Iris pigment epithelial cell (primary cell): ENCODE measurements at places on chromosomes 3 and 15.

- DNase-seq, result peak; percentile 86
Measured at GRCh38 chr3:43155464-43156121, 49.7 kb upstream of the POMGNT2 start.

DNA sequence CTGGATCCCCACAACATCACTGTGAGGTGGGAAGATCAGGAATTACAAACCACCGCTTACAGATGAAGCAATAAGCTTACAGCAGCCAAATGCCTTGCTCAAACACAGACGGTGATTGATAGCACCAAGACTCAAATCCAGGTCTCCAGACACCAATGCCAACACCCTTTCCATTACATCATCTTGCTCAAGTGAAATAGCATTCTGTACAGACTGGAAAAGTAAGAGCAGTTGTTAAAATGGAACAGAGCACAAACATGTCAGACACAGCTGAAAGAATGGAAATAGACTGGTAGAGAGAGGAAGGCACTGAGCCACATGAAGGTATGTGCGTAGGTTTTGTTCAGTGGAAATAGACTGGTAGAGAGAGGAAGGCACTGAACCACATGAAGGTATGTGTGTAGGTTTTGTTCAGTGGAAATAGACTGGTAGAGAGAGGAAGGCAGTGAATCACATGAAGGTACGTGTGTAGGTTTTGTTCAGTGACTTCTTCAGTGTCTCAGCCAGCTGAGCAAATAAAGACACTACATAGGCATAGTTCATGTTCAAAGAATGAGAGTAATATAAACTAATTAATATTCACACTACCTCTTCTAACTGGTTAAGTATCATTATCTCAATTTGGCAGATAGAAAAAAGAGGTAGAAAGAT, 15.6 kb downstream of the CLDN1 start:
- peak; percentile 92 for DNase-seq

DNA sequence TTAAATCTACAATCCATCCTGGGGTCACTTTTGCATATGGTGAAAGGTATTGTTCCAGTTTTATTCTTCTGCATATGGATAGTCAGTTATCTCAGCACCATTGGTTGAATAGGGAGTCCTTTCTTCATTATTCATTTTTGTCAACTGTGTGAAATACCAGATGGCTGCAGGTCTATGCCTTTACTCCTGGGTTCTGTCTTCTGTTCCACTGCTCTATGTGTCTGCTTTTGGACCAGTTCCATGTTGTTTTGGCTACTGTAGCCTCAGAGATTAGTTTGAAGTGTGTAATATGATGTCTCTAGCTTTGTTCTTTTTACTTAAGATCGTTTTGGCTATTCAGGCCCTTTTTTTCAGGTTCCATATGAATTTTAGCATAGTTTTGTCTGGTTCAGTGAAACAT, 795.8 kb downstream of the OTOL1 start:
- DNase-seq, result peak; percentile 27

- DNase-seq, result no peak
Measured at GRCh38 chr3:142615171-142615570, 19.0 kb downstream of the PLS1 start.

GRCh38 chr3:147256739-147257138, 149.6 kb downstream of the ZIC4 start:
- DNase-seq, result no peak

- no peak for DNase-seq
Measured at GRCh38 chr3:31248563-31248992, 284.1 kb upstream of the STT3B start.

DNA sequence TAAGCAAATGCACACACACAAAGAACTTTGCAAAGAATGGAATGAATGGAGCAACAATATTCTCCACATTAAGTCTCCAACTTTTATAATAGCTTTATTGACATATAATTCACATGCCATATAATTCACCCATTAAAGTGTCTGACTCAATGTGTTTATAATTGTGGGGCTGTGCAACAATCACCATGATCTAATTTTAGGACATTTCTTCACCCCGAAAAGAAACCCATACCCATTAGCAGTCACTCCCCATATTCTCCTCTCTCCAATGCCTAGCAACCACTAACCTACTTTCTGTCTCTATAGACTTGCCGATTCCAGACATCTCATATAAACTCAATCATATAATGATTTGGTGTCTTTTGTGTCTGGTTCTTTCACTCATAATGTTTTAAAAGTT, 22.6 kb downstream of the VGLL4 start:
- DNase-seq, result no peak

- peak; percentile 52 for DNase-seq
Measured at GRCh38 chr15:51864408-51865056, 35.1 kb downstream of the TMOD3 start.

DNA sequence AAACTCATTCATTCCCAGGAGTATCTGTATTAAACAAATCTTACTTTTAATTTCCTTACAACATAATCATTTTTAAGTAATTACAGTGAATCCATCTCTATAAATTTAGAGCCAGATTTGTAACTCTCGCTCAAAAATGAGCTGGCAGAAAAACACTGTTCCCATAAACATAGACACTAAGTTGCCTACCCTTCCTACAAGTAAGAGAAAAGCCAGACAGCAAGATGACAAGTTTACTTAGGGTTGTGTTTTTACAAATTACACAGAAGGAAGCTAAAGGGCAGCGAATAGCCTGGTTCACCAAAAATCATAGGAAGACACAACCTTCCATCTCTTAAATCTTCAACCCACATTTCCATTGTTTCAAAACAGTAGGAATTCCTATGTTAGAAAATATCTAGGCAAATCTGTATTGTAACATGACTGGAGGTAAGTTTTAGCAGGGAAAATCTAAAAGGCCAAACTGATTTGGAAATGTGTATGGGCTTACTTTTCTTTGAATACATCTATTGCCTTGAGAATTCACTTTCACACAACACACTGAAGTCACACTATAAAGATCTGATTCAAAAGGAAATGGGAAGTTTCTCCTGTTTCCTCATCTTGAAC, 21.7 kb downstream of the HERC1 start:
- no peak for DNase-seq

DNA sequence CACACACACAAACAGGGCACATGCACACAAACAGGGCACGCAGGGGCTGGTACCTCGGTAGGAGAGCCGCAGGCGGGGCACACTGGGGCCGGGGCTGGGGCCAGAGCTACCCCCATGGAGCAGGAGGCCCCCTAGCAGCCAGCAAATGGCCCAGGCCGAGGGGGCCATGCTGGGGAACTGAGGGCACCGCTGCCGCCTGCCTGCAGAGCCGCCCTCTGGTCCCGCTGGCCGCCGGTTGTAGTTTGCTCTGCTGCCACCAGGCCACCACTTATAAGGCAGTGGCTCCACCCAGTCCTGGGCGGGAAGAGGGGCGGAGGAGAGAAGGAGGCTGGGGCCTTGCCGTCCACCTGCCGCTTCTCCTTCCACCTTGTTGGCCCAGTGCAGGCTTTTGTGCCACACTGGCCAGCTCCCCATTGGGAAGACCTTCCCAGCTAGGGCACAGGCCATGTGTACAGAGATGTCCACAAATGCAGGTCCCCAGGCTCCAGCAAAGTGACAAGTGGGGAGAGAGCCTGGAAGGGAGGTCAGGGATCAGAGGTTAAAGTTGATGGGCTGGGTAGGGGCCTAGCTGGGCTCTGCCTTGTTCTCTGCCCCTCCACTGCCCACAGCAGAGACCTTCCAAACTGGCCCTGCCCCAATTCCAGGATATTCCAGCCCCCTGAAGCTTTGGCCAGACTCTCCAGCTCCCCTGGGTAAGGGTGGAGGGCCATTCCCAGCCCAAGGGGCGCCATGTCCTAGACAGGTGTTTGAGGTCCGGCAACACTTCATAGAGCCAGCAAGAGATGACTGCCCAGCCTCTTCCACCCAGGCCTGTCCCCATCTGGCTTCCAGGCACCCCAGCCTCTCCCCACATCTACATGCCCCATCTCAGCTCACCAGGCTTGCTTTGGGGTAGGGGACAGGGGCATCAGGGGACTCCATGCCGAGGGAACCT, at the start of gene SEMA3G:
SEMA3G (minus strand) TSS at position 244 of the 934 bp plus-strand sequence; CDS start at position 168, 76 bp downstream.
- DNase-seq, result peak; percentile 52

- DNase-seq, result peak; percentile 79
Measured at GRCh38 chr3:125140011-125140817, 72.3 kb downstream of the SLC12A8 start.

DNA sequence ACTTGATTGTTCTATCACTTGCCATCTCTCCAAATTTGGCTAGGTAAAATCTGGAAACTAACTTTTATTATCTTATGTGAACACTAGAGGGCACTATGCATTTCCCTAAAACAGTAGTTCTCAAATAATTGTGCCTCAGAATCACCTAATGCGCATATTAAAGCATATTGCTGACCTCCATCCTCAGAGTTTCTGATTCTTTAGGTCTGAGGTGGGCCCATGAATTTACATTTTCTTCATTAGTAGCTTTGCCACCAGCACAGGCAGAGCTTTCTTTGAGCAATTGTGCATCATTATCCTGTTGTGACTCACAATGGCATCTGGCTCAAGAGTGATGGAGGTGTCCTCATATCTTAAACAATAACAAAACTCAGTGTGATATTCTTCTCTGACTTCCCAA, 17.5 kb upstream of the BCHE start:
- DNase-seq, result peak; percentile 3

DNA sequence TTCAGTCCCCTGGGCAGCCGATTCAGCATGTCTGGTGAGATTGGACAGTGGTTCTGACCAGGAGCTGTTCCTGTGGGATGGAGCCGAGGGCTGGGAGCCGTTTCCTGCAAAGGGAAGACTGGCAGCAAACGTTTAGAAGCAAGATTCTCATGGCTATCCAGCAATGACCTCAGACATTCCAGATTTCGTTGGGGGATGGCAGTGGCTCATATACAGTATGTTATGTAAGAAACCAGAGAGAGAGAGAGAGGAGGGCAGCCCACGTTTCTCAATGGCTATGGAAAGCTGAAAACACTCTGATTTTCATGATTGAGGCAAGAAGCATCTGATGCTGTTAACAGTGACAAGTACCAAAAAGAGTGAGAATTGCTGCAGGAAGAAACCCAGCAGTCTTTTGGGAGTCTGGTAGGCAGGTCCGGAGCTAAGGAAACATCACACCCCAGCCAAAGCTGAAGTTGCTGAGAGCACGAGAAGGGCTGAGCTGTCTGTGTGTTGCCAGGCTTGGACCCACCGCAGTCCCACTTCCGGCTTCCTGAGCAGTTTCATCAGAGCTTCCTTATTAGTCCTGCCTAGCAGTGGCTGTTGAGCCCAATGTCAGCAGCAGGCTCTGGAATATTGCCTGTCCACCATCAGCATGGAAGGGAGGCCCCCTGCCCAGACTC, 25.6 kb upstream of the VPS8 start:
- DNase-seq, result peak; percentile 82

GRCh38 chr15:62742409-62743171, 300.0 kb upstream of the TPM1 start:
- peak; percentile 79 for DNase-seq

DNA sequence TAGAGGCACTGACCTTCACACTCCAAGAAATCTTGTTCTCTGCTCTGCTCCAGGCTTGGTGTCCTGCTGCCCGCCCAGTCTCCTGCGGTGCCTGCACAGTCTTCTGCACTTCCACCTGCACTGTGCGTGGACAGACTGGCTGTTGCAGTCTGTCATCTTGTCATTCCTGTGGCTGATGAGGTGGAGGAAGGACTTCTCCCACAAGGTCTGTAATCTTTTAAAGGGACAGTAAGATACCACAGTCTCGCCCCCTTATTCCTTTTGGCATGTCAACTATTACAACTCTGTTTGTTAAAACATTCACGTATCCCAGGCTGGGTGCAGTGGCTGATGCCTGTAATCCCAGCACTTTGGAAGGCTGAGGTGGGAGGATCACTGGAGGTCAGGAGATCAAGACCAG, 54.1 kb upstream of the IGF2BP2 start:
- no peak for DNase-seq

DNA sequence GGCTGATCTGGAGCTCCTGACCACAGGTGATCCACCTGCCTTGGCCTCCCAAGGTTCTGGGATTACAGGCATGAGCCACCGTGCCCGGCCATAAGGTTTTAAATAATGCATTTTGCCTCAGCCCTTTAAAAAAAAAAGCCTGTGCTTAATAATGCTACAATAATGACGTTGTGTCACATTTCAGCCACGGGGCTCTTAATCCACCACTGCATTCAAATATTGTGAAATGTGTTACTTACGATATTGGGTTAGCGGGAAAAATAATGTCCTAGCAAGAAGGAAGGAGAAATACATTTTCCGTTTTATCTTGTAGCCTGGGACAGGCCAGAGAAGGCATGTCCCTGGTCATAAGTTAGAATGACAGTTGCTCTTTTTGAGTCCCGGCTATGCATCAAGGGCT, 17.6 kb downstream of the PAQR5 start:
- DNase-seq, result no peak

DNA sequence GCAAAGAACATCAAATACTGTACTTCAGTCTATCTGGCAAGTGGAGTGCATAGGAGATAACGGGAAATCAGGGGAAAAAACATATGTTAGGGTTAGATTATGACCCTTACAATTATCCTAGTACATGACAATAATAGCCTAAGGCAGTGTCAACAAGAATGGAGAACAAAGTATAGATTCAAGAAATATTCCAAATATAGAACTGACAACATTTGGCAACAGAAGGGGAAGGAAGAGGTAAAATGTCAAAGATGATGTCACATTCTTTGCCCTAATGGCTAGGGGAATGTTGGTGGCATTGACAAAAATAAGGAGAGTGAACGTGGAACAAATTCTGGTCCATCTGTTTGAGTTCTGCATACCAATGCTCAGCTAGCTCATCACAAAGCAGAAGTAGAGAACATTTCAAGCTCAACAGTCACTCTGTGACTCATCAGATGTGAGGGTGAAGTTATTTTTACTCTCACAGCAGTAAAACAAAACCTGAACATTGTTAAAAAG, 15.5 kb upstream of the ATP8B4 start:
- DNase-seq, result peak; percentile 94

DNA sequence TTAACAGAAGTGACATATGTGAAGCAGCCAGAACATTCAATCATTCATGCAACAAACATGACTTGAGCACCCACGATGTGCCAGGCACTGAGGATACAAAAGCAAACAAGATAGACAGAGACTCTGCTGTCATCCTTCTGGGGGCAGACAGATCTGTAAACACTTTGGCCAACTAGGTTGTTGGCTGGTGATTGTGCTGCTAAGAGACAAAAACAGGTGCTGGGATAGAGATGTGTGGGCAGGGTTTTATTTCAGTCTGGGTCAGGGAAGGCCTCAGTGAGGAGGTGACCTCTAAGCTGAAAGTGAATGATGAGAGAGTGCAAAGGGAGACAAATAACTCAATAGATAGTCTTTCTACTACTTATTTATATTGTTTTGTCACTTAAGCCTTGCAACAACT, 147.0 kb upstream of the VEPH1 start:
- no peak for DNase-seq

- DNase-seq, result no peak
Measured at GRCh38 chr15:29942143-29942542, 119.9 kb upstream of the TJP1 start.

DNA sequence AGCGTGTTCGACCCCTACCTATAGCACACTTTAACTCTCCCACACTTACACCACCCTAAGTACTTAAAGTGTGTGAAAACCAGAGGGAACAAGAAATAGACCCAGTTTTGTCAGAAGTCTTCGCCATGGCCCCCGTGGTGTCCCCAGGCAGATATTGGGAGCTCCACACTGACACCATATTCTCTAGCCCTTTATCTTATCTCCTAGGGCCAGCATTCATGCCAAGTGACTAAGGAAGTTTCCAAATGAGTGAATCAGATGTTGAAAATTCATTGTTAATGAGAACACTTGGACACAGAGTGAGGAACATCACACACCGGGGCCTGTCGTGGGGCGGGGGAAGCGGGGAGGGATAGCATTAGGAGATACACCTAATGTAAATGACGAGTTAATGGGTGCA, 31.8 kb downstream of the P3H2 start:
- DNase-seq, result peak; percentile 54
